ENCODE measurements at places on chromosomes 7 and 10.

GRCh38 chr10:110637558-110638053 is 6.5 kb upstream of the RBM20 start:
- no peak for DNase-seq

DNA sequence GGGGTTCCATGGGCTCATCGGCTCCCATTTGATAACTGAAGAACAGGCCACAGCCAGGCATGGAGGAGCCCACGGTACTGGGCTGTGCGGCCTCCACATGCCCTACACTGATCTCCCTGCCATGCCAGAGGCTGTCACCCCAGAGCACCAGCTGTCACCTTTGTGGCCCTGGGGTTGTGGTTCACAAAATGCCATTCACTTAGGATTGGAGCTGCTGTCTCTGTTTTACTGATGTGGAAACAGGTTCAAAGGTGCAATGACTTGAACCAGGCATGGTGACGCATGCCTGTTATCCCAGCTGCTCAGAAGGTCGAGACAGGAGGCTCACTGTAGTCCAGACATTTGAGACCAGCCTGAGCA is 4.3 kb upstream of the UPK3B start:
- DNase-seq = no peak

DNA sequence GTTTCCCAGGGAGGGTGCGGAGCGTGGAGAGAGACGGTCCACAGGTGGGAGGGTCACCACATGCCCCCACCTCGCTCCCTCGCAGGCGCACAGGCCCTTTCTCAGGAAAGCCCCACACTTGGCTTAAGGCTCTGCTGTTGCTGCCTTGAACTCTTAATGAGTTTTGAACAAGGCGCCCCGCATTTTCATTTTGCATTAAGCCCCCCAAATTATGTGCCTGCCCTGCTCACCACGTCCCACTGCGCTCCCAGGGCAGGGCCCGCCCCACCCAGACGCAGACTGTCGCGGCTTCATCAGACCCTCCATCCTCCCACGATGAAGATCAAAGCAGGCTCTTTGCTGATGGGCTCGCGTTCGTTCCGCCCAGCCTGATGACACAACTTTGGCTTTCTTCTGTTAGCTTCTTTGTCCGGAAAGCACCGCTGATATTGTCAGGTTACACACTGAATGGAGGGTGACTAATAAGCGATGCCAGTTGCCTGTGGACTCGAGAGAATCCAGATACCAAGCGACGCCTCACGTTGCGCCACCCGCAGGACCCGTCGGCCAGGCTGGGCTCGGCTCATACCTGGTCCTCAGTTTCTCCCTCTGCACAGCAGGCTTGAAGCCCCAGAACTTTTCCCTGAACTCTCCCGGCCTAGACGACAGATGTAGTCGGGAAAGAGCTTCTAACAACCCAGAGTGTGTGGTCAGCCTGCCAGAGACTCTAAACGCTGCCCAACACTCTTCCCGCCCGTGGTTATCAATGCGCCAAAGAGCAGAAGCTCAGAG is 9.5 kb downstream of the CALML3 start:
- no peak for DNase-seq

DNA sequence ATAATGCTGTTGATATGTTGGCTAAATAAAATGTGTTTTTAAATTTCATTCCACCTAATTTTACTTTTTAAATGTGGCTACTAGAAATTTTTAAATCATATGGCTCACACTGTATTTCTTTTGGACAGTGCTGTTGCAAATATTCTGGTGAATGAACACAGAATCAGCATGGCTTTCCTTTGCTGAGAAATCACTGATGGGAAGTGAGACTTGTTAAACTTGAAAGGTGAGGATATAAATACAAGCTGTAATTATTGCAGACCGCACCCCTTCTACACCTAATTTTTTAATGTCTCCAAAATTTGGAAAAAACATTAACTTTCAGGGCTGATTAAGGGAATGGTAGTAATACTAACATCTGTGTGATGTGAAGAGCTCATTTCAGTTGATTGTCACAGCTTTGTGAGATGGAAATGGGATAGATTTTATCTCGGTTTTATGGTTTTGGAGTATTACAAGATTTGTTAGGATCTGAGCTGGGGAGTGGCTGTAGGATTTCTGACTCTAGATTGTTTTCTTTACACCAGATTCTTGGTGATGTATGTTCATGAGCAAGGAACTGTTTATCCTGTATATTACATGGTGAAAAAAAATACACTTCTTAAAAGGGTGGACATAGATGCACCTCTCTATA is 1.3 kb downstream of the MIOS start:
- no peak for DNase-seq

DNA sequence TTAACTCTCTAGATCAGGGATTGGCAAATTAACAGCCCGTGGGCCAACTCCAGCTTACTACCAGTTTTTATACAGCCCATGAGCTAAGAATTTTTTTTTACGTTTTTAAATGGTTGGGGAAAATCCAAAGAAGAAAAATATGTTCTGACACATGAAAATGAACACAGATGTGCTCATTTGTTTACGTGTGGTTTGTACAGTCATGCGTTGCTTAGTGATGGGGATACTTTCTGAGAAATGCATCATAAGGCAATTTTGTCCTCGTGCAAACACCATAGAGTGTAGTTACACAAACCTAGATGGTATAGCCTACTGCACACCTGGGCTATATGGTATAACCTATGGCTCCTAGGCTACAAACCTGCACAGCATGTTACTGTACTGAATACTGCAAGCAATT is 8.3 kb upstream of the SMKR1 start:
- DNase-seq = no peak

DNA sequence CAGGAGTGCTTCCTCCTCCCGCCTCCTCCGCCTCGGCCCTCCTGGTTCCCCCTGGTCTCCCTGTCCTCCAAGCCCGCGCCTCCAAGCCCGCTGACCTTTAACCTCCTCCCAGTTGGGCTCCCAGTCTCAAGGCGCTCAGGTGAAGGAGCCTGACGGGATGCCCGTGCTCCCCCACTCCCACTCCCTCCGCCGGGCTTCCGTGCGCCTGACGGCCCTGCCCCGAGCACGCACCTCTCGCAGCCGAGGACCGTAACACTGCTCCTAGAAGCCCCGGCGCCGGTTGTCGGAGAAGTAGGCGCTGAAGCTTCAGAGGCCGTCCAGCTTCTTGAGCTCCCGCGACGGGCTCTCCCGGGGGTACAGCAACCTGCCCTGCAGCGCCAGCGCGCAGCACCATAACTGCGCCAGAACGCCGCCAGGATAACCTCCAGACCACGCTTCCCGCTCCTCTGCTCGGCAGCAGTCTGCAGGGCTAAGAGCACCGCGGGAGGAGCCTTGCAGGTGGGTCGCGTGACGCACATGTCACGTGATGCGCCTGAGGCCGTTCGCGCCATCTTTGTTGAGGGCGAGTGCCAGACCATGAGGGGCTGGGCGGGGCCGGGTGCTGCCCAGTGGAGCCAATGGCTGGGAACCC is 71.0 kb upstream of the ZNF479 start:
- no peak for DNase-seq

DNA sequence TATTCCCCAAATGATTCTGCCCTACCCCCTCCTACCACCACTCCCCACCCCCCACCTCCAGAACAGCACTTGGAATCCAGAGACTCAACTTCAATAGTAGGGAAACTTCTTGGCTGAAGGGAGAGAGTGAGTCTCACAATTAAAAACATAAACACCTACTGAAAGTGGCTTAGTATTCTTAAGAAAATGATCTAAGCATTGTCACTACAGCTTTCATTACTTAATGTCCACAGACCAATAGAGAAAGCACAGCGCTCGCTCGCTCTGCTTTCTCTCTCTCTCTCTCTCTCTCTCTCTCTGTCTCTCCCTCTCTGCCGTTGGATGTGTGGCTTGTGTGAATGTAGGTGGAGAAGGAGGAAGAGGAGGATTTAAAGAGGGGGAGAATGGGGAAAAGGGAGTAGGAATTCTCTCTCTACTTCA is 1.5 kb upstream of the SEMA3A start:
- no peak for DNase-seq

GRCh38 chr10:124827474-124827873 is 25.9 kb downstream of the ABRAXAS2 start:
- no peak for DNase-seq

DNA sequence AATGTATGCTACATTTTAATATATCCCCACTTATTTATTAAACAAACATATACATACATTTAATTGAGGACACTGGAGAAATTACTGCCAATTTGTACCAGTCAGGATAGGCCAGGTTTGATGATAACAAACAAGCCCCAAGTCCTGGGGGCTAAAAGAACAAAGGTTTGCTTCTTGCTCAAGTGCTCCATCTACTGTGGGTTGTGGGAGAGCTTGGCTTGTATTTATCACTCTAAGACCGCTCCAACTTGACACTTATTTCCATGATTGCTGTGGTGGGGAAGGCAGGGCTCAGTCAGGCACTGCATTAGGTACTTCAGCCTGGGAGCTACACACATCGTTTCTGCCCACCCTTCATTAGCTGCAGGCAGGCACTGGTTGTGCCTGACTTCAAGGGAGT is 136.6 kb upstream of the ZNF32 start:
- DNase-seq = no peak

DNA sequence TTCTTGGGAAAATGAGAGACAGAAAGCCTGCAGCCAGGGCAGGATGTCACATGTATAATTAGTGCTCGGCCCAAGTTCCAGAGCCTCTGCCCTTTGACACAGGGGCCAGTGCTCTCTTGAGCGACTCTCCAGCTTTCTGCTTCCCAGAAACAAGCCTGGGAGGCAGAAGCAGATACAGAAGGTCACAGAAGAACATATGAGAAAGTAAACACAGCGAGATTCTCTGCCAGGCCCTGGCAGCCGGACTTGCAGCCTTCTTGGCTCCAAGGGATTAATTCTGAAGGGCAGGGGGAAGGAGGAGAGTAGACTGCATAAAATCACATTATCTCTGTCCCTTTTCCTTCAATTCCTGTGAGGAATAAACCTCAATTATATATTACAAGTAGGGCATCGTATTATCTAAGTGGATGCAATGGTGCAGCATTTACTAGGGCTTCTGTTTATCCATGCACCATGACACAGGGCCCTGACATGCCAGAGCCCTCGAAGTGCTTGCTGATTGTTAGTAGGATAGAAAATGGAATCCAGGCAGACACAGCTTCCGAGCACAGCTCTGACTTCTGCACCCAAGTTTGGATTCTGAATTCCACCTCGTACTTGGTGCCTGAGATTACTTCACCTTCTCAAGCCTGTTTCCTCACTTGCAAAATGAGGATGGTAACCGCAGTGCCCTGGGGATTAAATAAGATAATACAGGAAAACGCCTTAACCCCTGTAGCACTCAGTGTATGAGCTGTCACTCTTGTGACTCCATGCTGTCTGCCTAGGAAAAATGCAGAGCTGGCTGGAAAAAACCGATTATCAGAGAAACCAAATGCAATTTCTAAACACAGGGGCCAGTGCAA is 536.5 kb downstream of the TNS3 start:
- no peak for DNase-seq

DNA sequence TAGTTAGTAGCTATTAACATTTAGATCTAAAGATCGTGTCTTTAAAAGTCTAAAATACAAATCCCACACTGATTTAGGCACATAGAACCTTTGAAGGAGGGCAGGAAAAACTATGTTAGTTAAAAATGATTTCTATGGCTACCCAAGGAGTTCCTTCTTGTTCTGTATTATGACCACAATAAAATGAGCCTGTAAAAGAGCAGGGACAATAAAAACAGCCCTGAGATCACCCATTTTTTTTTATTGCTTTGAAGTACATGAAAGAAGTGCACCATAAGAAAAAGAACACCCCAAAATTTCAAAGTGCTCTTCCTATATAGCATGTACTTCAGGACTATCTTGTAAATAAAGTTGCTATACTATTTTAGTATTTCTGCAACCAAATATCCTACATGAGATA is 29.8 kb downstream of the RTKN2 start:
- DNase-seq = no peak

GRCh38 chr10:80443531-80443974 is 10.6 kb upstream of the TSPAN14 start:
- no peak for DNase-seq

DNA sequence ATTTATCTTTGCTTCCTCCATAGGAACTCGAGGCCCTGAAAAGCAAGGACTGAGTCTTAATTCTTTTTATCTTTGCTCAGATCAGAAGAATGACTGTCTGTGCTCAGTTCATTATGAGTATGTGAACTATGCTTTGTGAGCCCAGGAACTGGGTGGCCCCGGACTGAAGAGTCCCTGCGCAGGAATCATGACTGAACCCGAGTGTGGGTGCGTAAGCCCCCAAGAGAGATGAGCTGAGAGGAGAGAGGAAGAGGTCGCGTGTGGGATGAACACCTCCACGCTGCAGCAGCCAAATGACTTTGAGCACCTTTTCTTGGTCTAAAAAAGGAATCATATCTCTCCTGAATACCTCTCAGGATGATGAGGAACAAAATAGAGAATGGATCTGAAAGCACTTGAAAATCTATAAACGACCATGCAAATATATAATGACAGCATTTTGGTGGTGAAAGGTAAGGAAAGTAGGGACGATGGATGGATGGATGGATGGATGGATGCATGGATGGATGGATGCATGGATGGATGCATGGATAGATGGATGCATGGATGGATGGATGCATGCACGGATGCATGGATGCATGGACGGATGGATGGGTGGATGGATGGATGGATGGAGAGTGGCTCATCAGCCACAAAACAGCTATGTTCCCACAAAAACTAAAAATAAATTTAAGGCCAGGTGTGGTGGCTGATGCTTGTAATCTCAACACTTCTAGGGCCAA is 19.8 kb downstream of the FAM171A1 start:
- no peak for DNase-seq

DNA sequence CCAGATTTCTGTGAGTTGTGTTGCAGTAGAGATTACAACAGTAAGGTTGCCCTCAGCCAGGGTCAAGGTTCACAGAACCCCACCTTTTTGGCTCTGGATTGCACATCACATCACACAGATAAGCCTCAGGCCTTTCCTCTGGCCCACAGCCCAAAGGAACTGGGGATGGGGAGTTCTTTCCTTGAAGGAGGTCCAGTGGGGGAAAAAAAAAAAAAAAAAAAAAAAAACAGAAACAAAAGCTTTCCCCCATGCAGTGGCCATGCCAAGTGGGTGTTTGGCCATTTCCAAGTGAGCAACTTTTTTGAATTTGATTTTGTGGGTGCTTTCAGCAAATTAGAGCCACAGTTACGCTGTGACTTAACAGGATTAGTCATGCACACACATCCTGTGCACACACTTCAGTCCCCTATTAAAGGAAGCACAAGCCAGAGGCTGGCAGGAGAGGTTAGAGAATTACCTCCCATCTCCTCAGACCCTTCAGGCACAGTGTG is 79.3 kb upstream of the NANOS1 start:
- DNase-seq = no peak

- no peak for DNase-seq
These were observed 34.8 kb downstream of the HIF1AN start for GRCh38 chr10:100570506-100570905.
